ENCODE measurements at places on chromosomes 12 and 14.

DNA sequence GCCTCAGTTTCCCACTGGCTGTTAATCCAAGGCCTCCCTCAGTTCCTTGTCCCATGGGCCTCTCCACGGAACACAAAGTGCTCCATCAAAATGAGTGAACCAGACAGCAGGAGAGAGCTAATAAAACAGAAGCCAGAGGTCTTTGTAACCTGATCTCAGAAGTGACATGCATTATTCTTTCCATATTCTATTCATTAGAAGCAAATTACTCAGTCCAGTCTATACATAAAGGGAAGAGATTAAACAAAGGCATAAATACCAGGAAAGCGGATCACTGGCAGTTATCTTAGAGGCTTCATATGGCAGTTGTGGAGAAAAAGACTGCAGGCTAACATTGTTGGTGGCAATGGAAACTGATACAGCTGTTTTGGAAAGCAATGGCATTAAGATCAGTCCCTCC lies 170.6 kb upstream of the GARIN6 start:
- no peak for DNase-seq

DNA sequence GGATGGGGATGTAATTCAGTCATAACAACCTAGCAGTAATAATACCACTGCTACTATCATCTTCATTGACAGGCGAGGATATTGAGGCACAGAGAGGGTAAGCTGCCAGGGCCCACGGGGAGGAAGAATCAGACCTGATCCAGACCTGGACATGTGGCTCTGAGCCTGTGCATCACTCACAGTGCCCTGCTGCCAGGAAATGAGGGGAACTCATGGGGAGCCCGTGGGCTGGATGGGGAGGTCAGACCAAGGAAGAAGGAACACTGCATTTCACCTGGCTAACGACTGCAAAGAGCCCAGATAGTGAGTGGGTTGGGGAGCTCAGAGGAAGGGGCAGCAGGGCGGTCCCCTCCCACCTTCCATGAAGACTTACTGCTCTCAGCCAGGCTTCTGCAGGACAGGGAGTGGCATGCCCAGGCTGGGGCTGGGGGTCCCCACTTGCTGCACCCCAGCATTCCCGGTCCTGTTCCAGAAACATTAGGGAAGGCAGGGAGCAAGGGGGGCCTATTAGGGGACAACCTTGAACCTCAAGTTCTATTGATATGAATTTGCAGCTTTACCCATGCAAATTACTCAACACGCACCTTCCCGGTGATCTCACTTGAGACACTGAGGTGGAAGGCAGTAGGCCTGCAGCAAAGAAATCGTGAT lies 37.7 kb downstream of the CALM1 start:
- DNase-seq = no peak

DNA sequence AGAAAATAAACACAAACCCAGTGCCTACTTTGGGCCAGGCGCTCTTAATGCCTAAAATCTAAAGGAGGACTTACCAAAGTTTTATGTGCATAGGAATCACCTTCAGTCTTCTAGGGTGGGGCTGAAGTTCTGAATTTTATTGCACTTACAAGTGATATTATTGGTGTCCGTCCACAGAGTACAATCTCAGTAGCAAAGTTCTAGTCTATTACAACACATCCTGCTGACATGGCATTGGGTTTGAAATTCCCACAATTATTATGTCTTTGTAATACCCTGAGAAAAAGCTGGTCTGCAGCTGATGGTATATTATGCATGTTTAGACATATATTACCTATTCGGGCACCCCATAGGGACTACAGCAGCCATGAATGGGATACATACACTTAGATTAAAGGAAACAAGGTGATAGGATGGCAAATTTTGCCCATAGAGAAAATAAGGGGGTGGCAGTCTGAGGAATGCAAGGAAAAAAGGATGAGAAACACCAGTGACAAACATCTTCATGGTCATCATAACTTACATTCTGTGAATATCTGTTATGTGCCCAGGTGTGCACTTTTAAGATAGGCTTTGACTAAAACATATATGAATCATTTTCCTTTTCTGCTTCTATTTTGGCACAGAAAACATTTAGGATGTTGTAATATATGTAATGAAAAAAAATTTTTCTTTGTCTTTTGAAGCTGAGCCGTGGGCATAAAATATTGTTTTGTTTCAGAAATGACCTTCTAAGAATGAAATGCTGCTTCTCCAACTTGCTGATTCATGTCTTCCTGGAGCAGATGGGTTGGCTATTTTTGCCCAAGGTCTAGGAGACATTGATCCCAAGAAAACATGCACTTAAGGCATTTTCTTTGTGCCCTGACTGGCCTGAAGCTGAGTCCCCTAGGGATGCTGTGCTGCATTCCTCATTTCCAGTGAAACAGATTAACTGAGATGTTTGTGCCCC lies 27.2 kb upstream of the ALG10 start:
- DNase-seq = no peak

DNA sequence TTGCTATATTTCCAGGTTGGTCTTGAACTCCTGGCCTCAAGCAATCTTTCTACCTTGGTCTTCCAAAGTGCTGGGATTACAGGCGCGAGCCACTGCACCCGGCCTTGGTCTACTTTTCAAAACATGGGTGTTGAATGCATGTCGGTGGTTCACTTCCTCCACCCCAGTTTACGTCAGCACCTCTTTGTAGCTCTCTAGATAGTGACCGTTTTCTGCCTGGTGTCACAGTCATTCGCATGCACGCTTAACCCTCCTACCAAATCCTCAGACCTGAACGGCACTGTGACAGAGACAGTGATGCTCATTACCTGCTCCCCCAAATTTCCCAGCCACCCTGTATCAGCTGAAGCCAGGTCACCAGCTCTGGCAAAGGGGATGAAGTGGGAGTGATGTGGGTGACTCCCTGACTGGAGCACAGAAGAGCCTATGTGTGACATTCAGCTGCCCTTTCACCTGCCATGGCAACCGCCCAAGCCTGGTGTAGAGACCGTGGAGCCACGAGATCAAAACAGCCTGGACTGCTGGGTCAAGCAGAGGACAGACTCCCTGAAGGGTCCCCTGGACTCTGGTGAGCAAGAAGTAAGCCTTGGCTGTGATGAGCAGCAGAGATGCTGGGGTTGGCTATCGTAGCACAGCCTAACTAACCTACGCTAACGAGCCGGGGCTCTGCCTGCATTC lies 66.2 kb upstream of the GPR68 start:
- DNase-seq = no peak

GRCh38 chr12:46154221-46154985 lies 114.4 kb downstream of the SLC38A1 start:
- no peak for DNase-seq

DNA sequence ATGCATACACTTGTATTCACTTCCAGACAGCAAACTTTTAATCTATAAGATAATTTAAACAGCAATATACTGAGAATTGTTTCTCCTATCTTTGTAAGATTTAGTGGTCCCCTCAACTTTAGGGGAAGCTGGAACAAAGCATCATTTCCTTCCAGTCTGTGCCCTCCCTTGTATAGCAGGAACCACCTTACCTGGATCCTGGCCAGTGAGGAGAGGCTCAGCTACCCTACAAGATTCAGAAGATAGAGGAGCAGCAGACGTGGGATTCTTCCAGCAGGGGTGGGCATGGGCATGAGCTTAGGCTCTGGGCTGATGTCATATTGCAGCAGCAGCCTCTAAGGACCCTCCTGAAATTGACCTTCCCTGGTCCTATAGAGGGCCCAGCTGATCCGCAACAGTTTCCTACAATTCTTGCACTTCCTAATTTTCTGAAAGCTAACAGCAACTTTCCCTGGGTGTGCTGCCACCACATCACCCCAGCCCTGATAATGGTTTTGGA lies 21.3 kb downstream of the MOK start:
- DNase-seq = no peak

DNA sequence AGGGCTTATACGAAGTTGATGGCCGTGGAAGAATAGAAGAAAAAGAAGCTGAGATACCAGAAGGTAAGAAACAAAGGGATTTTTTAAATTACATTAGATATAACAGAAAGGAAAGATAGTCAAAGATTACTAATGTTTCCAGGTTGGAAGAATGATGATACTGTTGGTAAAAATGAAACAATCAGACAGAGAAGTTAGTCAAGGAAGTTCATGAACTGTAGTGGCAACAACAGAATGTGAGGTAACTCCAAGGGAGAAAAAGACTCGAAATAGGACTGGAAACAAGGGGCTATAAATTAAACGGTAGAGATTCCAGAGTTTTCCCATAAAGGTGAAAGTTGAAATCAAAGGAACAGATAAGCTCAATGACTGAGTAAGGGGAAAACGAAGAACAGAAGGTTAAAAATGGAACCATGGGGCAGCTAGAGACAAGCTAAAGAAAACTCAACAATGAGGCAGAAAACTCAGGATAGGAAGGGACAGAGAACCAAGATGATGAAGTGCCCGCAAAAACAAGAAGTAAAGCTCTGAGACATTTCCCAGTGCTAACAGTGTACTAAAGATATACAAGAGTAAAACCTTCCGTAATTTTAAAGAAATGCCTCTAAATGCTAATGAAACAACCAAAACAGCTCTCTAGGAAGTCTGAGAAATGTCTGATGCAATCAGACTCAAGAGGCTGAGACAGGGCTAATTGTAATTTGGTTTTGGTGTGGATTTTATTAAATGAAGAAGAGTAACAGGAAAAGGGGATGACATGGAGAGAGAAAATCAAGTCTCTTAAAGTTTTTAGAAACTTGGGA lies 70.0 kb downstream of the PPP2R5E start:
- DNase-seq = no peak
